ENCODE measurements at places on chromosomes 2 and 18.

- DNase-seq = no peak
Observed at GRCh38 chr18:3394648-3395047, 55.3 kb upstream of the TGIF1 start.

DNA sequence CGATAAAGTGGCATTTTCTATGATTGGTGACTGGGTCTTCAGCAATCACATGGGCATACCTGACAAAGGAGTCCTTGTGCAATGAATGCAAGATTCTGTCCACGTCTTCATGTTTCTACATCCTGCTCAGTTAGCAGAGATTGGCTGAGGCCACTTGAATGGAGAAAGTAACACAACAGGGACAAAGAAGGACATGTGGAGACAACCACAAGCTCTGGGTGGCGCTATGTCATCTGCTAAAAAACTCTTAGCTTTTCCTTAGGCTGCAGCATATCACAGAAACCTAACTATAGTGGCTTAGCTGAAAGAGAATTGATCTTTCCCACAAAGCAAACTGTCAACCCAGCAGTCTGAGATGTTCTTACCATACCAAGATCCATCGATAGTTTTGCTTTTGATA is 1109.7 kb downstream of the SOCS6 start:
- no peak for DNase-seq

GRCh38 chr18:50559752-50560680 is at the start of gene MAPK4:
MAPK4 (plus strand) TSS chr18:50560087; CDS start chr18:50663959, 103,872 bp downstream.
- DNase-seq = no peak

- DNase-seq = no peak
Observed at GRCh38 chr2:233141901-233142300, 81.8 kb downstream of the INPP5D start.

GRCh38 chr2:2581331-2582159 is 250.5 kb upstream of the MYT1L start:
- no peak for DNase-seq

GRCh38 chr2:46434851-46435273 is 44.5 kb upstream of the TMEM247 start:
- DNase-seq = peak; percentile 40

All from brain pericyte (primary cell).